ENCODE measurements at places on chromosomes 2 and 18.

DNA sequence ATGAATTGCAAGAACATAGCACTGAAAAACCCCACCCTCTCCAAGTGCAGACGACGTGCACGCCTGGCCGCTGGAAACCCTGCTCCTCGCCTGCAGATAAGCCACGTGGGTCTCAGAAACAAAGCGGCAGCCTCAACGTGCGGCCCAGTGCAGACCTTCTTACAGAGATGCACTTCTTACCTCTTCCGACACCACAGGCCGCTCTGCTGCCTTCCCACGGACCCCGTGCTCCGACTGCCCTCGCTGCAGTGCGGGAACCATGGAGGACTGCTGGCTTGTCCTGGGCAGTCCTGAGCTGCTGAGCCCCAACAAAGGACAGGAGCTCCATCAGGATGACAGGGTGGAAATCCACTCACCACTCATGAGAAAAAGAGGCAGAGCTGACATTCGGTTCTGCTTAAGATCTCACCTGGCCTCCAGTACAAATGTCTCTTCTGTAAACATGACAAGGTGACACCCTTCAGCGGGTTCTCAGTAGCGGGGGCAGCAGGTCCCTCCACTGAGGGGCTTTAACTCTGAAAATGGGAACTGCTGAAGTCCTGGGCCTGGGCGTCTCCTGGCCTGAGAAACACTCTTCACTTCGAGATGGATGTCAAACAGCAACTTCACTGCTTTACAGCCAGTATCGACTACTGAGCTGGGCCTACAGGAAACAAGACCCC is 6.2 kb downstream of the COPS9 start:
- DNase-seq = no peak

GRCh38 chr2:181430406-181431118 is 26.6 kb upstream of the ITGA4 start:
- peak; percentile 15 for DNase-seq

GRCh38 chr18:75915941-75916623 is 488.6 kb upstream of the SMIM21 start:
- no peak for DNase-seq

DNA sequence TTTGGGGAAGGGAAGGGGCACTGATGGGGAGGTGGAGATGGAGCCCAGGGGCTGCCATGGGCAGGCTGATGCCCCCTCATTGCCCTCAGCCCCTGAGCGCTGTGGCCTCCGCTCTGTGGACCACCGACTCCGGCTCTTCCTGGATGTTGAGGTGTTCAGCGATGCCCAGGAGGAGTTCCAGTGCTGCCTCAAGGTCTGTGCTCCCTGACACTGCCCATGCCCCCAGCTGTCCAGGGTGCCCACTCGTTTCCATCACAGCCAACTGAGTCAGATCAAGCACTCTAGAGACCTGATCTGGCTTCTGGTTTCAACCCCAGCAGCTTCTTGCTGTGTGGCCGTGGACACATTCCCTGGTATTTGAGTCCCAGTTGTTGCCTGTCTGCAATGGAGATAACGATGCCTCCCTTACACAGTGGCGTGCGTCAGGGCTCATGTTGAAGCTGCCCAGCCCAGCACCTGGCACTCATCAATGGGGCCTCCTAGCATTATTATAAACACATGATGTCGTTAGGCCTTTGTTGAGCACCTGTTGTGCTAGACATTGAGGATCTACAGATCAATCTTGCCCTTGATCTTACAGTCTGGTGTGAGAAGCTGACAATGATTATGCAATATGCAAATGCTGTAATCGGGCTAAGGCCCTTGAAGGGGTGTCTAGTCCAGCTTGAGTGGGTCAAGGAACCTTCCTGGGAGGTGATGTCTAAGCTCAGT is 14.4 kb downstream of the STK11IP start:
- no peak for DNase-seq

- DNase-seq = no peak
These were observed 148.2 kb upstream of the ITGA4 start for GRCh38 chr2:181308766-181309515.

DNA sequence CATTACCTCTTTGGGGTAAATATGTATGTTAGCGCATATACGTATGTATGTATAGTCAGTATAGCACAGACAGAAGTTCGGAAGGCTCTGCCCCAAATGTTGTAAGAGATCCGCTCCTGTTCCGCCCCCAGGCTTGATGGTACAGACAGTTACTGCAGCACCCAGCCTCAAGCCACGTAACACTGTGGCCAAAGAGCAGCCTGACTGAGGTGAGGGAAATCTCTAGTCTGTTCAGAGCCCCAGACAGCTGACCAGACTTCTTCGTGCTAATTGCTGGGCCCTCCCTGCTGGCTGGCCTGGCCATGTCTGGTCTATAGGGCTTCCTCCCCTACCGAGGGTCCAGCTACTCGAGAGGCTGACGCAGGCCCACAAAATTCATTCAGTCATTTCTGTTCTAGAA is 7.8 kb downstream of the CRACDL start:
- DNase-seq = no peak

GRCh38 chr2:233556881-233557736 is 9.5 kb downstream of the USP40 start:
- no peak for DNase-seq

DNA sequence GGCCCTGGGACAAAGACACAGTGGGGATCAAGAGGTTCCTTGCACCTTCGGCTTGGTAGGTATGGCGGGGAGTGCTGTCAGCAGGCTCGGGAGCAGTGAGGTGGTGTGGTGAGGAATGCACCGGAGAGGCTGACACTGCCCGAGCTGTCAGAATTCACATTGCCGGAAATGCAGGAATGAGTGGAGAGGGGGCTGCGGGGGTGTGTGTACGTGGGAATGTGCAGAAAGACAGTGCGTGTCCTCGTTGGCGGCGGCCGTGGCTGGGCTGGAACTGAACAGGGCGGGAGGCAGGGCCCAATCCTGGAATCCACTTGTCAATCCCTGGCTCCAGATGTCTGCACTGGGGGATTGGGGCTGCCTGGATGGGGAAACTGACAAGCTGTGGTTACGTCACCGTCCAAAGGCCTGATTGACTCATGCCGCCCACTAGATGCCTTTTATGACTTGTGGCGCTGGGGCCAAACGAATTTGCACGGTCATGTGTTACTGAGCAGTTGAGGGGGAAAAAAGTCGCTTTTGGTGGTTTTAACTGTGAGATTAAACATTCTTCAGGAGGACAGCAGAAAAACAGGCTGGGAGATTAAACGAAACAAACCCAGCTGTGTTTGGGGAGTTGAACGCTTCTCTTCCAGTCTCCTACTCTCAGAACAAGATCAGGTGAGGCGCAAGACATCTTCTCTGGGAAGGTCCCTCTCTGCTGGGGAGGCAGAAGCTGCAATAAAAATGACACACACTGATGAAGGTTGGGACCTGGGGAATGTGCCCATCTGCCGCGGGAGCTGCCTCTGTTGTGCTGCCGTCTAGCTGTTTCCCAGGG is 189.4 kb upstream of the GLI2 start:
- DNase-seq = no peak

- no peak for DNase-seq
These were observed 79.1 kb upstream of the BCL2L11 start for GRCh38 chr2:111041398-111042202.

DNA sequence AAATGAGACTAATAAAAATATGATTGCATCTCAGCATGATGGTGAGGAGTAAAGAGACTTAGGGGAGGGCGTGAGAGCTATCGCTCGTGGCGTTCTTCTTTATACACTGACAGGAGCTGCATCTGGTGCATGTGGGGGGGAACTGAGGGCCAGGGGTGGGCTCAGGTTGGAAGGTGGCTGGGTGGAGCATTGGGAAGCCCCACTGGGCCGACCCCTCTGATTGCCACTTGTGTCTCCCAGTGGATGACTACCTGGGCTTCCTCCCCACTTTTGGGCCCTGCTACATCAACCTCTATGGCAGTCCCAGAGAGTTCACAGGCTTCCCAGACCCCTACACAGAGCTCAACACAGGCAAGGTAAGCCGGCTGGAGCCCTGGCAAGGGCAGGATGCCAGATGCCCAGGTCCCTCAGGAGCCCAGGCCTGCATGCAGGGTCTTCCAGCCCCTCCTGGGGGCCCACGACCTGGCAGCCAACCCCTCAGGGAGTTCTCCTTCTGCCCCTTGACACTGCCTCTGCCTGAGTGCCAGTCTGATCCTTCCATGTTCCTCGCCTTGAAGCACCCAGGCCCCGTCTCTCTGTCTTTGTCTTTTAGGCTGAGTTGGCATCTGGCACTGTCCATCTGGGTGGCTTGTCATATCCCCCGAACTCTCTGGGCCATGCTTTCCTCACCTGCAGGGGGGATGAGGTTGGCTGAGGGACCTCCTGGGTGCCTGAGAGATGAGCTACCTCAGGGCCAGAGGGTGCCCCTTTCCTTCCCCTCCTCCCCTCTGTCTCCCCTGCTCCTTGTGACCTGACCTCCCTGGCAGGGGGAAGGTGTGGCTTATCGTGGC is 97.7 kb downstream of the DYSF start:
- no peak for DNase-seq

DNA sequence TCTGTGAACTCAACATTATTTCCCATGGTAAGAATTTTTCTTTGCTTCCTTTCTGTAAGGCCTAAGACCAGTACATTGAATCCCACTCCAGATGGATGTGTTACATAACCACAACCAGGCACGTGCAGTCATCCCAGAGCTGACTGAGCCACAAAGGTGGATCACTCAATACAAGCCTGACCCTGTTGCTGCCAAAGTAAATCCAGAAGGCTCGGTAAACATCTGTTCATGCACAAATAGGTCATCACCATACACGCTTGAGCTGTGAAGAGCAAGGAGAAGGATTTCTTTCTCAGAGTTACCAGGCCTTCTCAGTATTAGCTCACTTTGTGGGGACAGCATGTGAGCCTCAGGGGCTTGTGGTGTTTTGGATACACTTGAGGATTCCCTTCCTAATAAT is 791.4 kb upstream of the FANCL start:
- DNase-seq = no peak

- no peak for DNase-seq
These were observed 57.2 kb downstream of the MAP4K3 start for GRCh38 chr2:39379643-39380524.

DNA sequence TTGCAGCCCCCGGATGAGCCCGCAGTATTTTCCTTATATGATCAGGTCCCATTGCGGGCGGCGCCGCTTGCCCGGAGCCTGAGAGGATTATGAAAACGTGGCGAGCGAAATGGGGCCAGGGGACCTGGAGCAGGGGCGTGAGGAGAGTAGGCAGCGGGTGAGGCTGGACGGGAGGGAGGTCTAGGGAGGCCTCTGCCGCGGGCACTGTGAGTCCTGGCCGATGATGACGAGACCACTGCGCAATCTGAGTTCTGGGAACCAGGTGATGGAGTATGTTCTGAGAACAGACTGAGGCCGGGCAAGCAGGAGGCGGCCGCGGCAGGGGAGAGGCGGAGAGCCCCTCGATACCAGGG is 790 bp upstream of the ACAA2 start:
- peak; percentile 52 for DNase-seq

- no peak for DNase-seq
These were observed 25.4 kb downstream of the HPCAL1 start for GRCh38 chr2:10327896-10328669.

DNA sequence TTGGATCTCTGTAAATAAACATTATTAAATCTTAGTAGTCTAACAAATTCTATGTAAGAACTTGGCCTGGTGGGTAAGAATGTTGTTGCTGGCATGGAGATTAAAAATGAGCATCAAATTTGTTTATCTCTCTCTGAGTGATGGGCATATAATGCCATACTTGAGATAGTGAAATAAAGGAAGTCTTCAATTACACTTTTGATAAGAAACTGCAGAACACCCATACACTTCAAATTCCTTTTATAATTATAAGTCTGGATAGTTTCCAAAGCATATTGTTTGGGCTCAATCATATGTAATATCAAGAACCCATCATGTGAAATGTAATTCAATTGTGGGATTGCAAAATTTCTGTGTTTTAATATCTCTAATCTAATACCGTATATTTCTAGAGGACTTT is 47.4 kb upstream of the PARD3B start:
- DNase-seq = no peak

GRCh38 chr2:188032306-188032705 is 259.4 kb upstream of the GULP1 start:
- DNase-seq = no peak

Data from stimulated activated CD4-positive, alpha-beta T cell treated with anti-CD3 and anti-CD28 coated beads, Interleukin-4, amount 100 ng/mL, for 24 hours (primary cell).